Left ventricle myocardium superior (tissue), 1 donor: ENCODE measurements at places on chromosomes 13 and 19.

GRCh38 chr19:17296273-17296672 is 7.0 kb downstream of the ABHD8 start:
- no peak for DNase-seq

DNA sequence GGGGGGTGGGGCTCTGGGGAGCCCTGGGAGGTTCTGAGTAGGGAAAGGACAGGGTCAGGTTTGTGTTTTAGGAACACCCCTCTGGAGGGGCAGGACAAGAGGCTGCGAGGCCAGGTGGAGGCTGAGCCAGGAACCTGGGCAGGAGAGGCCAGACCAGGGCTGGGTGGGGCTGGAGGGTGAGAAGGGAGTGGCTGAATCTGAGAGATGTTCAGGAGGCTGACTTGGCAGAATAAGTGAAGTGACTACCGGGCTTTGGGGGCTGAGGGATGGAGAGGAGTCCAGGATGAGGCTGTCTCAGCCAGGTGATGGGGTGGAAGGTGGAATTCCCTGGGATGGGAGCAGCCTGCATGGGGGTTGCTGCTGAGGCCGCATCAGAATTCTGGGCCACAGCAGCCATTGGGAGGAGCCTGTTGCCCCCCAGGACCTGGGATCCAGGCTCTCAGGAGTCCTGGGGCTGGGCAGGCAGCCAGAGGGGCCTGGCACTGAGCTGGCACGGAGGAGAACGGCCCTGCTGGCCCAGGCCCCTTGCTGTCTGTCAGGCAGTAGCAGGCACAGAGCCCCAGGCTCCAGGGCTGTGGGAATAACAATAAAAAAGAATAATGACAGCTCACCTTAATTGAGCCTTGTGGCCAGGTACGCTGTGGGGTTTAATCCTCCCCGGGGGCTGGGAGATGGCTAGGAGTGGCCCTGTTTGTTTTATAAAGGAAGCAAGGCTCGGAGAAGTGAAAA is 3.3 kb downstream of the PPP5C start:
- DNase-seq, result peak; percentile 60

GRCh38 chr13:76016799-76017400 is 380.8 kb downstream of the LMO7 start:
- no peak for DNase-seq

DNA sequence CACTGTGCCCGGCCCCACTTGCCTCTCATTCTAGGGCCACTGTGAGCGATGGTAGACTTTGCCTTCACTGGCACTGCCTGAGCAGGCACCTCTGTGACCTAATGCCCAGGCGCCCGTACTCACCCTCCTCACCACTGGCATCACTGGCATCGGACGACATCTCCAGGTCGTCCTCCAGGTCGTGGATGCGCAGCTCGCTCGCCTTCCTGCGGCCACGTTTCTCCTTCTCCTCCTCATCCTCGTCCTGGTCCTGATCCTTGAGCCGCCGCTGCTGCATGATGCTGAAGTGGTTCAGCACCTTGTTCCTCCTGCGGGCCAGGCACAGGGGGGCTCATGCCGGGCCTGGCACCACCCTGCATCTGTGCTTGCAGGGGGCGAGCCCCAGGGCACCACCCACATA is 7.5 kb upstream of the PSPN start:
- no peak for DNase-seq

DNA sequence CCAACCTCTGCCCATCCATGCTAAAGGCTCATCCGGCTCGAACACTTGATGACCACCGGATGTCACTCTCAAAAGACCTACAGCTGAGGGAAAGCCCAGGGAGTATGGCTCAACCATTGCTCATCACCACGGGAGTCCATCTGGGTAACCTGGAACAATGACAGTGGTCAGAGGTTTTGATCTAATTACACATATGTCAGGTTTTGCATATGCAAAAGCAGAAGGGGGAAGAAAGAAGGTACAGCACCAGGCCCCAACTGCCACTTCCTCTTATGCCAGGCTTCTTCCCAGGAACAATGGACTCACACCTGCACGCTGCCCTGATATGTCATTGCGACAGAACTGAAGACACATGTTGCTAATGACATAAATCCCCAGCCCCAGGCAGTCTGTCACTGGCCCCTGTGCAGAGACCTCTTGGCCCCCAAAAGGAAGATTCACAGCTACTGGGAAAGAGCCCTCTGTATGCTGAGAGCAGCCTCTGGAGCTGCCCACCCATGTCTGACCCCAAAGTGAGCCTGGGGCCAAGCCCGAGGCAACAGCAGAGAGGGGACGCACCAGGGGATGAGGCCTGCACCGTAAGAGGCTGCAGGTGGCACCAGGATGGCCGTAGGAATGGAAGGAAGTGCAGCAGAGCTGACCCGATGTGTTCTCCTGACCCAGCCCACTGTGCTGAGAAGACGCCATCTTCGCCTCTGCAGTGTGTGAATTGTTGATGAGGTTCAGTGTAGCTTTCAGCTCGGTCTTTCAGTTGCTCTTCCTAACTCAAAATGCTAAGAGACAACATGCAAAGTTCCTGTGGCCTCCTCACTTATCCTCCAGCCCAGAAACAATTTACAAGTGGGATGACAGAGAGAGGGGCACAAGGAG is 26.3 kb downstream of the EPS15L1 start:
- no peak for DNase-seq

DNA sequence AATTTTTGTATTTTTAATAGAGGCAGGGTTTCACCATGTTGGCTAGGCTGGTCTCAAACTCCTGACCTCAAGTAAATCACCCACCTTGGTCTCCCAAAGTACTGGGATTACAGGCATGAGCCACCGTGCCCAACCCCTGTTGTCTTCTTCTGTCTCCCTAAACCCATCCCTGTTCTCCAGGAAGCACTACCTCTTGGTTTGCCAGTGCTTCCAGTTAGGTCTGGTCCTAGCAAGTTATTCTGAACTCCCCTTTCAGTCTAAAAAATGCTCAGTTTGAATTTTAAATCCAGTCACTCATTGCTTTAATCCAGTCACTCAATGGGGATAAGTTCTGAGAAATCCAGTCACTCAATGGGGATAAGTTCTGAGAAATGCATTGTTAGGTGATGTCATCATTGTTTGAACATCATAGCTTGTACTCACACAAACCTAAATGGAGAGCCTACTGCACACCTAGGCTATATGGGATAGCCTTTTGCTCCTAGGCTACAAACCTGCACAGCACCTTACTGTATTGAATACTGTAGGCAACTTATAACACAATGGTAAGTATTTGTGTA is 8.0 kb upstream of the ATP4A start:
- no peak for DNase-seq

GRCh38 chr19:6098574-6098973 is 11.7 kb downstream of the RFX2 start:
- DNase-seq, result no peak

DNA sequence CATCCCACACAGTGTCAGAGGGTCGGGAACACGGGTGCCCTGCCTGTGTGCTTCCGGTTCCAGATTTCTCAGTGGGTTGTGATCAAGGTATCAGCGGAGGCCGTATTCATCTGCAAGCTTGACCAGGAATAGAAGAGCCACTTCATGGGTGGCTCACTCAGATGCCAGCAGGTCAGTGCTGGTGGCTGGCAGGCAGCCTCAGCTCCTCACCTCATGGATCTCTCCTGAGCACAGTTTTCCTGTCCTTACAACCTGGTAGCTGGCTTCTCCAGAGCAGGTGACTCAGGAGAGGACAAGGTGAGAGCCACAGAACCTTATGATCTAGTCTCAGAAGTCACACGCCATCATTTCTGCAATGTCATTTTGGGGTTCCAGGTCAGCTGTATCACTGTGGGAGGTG is 44.8 kb upstream of the SPATA13 start:
- no peak for DNase-seq

- no peak for DNase-seq
These were observed 290.2 kb downstream of the ZNF536 start for GRCh38 chr19:30662211-30662861.

- peak; percentile 26 for DNase-seq
These were observed 179.3 kb downstream of the KDM4B start for GRCh38 chr19:5147978-5148793.

DNA sequence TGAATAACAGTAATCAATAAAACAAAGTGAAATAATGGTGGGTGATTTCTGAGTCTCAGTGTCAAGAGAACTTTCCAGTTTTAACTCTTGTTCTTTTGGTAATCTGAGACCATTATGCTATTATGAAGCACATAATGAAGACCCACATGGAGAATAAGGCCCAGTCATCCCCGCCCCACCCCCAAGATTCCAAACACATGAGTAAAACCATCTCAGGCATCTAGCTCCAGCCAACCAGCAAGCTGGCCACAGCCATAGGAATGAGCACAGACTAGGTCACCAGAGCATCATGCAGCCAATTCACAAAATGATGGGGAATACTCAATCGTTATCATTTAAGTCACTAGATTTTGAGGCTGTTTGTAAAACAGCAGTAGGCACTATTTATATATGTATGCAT is 1769.0 kb upstream of the PCDH20 start:
- DNase-seq, result no peak

GRCh38 chr13:49298903-49299605 is 51.3 kb downstream of the CDADC1 start:
- no peak for DNase-seq

DNA sequence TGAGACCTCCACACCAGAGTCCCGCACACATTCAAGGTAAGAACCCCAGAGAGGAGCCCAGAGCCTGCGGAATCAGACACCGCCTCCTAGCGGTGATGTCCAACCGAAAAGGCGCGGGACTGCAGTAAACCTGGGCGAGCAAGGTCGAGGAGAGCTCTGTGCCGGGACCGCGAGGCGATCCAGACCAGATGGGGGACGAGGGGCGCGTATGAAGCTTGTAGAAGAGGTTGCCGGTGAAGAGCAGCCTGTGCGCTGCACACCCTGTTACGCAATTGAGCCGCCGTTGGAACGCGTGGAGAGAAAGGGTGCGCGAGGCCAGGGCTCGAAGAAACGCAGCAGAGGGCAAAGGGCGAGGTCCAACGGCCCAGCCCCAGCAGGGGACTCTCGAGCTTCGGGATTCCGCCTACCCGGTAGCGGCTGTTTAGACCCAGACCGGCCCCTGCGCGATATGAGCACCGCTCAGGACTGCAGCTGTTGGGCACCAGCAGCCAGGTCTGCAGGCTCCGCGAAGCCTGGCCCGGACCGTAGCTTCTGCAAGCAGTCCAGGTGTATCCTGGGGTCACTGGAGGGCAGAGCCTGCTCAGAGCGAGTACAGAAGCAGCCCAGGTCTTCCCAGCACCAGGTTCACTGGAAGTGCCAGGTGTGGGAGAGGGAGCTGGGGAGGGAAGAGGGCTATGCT is 65.9 kb upstream of the ZNF599 start:
- peak; percentile 34 for DNase-seq

DNA sequence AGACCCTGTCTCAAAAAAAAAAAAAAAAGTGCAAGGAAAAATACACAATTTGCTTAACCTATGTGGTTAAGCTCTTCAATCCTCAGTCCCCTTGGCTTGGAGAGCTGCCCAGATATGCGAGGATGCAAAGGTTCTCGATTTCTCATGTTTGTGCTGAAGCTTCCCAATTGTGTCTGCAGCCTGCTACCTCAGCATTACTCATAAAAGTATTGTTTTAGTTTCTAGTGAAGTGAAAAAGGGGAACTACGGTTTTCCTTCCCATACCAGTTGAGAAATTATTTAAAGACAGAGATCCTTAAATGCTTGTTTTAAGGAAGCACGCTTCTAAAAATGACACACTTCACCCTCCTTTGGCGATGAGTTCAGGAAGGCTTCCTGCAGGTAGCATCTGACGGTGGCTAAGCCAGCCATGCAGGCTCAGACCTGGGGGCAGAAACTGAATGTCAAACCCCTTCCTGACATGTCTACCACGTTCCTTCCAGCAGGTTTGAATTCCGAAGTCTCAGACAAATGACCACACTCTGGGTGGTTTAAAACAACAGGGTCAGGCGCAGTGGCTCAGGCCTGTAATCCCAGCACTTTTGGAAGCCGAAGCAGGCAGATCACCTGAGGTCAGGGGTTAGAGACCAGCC is 47.9 kb downstream of the RUBCNL start:
- DNase-seq, result peak; percentile 35

- no peak for DNase-seq
These were observed 953 bp downstream of the KCNN4 start for GRCh38 chr19:43779820-43780219.

DNA sequence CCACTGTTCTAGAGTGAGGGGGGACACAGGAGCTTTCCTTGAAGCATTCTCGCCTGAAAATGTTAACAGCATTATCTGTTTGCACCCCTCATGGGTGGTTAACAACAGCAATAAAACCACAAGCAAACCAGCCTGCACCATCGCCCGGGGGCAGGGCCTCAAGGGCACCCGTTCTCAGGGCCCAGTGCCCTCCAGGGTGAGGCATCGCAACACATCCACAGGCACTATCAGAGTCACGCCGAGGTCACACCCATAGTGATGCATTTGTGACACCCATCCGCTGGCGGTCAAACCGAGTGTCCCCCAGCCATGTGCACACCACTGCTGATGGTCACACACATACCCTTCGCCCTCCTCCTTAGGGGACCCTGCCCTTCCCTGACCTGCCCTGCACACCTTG is 4.6 kb downstream of the FUT5 start:
- no peak for DNase-seq

- no peak for DNase-seq
These were observed 5.5 kb upstream of the WTIP start for GRCh38 chr19:34475975-34476594.

- no peak for DNase-seq
These were observed 1.0 kb downstream of the CEBPA start for GRCh38 chr19:33301144-33301899.
